Epithelial cell of proximal tubule (primary cell): ENCODE measurements at places on chromosomes 2 and 18.
A peak's percentile ranks its signal among the peaks of the same experiment; 100 is the strongest.

GRCh38 chr2:68669651-68670050 is 26.3 kb downstream of the PROKR1 start:
- DNase-seq = no peak

DNA sequence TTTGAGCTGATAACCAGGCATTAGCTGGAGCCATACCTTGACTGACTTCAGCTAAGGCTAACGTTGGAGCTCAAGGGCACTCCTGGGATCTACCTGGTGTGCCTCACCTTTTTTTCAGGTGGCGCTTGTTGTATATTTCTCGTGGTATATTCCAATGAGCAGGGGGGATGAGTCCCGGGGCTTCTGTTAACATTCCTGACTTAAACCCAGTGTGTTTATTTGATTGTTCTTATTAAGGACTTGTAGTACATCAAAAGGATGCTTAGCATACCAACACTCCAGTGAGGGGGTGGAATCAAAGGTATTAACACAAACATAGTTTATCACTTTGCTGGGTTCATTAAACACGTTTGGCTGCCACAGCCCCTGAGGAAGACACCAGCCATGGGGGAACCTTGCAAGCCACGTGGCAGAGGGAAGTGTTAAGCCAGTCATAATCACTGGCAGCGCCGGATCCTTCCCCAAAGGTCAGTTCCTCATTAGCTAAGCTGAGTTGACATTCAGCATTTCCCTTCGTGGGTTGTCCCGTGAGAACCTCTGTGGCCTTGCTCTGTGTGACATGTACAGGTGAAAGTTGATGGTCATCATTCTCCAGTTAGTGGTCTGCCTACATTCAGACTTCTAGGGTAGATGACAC is 119.5 kb upstream of the MCFD2 start:
- peak; percentile 61 for DNase-seq

- DNase-seq = no peak
Observed at GRCh38 chr18:830315-830901, 18.4 kb upstream of the YES1 start.

DNA sequence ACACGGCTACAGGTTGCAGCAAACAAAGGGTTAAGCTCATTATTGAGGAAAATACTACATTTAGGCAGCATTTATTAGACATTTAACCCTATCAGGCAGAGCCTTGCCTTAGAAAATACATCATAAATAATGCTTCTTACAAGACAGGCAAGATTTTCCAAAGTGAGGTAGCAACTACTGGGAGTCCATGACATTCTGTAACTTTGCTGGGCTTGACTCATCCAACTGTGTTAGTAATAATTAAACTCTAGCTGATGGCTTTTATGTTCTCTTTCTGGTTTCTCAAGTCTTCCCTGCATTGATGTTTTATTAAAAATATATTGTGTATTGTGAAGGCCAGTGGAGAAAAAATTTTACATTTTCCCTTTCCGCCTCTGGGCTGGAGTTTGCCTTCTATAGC is 291.3 kb downstream of the AFF3 start:
- peak; percentile 79 for DNase-seq

GRCh38 chr2:25229279-25230197 is 61.2 kb upstream of the POMC start:
- no peak for DNase-seq

- no peak for DNase-seq
Observed at GRCh38 chr2:127139766-127140165, 32.8 kb upstream of the BIN1 start.

GRCh38 chr2:203728321-203728720 is 21.9 kb downstream of the CD28 start:
- no peak for DNase-seq

DNA sequence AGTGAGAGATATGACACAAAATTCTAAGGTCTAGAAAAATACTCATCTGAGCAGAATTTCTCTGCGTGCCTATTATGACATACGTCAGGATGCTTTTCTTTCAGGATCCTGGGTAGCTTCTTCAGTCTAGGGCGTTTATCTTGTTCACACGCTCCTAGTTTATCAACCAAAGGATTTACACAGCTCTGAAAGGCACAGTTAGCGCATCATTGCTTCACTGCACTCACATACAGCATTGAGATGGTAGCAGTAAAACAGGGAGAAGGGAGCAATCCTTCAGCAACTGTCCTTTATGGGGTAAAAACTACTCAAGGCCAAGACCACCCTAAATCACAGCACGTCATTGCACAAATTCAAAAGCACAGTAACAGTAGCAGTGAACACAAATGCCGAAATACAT is 222.8 kb downstream of the SUCLG1 start:
- no peak for DNase-seq

- DNase-seq = no peak
Observed at GRCh38 chr2:70132244-70133126, 45.2 kb downstream of the PCBP1 start.

DNA sequence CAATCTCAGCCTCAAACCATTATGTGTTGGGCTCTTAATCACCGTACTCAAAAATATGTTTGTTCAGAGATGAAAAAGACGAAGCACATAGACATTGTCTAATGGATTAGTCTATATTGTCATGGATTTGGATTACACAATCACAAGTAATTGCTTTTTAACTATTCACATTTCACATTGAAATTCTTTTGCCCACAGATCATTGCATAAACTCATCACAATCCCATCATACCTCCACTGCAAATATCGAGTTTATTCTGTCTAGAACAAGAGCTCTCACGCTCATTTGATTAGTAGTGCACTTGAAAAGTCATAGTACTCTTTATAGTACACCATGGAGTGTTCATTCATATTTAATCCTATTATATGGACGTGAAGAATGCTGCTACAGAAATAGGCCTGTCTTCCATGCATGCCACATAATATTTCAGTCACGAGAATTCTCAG is 97.9 kb upstream of the SOX11 start:
- no peak for DNase-seq

GRCh38 chr2:162587674-162588305 is 243.9 kb downstream of the GCA start:
- DNase-seq = no peak
